ENCODE measurements at places on chromosomes 4 and X.

DNA sequence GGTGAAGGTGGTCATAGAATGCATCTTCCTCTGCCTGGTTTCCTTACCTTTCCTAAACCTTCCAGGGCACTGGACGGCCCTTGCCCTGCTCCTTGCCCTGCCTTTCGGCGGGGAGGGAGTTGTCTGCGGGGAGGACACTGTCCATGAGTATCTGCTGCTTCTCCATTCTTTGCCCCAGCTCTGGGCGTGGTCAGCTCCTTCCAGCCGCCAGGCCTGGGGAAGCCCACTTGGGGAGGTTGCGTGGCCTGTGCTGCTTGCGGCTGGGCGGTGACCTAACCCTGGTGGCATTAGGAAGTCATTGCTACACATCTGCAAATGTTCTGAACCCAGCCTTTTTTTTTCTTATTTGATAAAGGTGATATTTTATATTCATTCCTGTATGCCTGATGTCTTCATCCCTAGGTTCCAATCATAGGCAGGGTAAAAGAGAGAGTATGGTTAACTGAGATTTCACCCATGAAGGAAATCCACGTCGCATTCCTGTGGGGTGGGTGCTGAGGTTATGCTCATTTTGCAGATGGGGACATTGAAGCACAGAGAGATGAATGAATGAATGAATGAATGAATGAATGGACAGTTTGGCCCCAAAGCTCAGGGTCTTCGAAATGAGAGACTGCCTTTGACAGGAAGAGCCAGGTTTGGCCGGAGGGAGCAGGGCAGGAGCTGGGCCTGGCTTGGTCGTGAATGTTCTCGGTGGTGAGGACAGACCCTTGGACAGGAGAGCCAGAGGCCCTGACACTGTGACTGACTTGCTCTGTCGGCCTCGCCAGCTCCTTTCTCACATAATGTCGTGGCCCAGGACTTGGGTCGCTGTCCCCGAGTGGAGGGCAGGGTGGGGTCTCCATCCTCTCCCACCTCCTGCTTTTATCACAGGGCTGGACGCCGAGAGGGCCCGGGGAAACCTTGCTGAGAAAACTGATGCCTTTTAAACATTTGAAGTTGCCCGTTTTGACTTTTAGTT, 57.8 kb upstream of the GPR78 start:
- DNase-seq = no peak

DNA sequence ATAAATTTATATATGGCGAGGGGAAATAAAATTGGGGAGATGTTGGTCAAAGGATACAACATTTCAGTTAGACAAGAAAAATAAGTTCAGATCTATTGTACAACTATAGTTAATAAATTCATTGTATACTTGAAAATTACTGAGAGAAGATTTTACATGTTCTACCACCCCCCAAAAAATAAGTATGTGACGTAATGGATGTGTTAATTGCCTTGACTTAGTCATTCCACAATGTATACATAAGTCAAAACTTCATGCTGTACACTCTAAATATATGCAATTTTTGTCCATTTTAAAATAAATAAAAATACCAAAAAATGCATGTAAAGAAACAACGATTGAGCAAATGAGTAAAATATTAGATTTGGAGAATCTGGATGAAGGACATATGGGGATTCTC, 1.8 kb downstream of the USP11 start:
- DNase-seq = no peak

GRCh38 chr4:159487284-159487747, 384.4 kb downstream of the RAPGEF2 start:
- peak; percentile 23 for DNase-seq

DNA sequence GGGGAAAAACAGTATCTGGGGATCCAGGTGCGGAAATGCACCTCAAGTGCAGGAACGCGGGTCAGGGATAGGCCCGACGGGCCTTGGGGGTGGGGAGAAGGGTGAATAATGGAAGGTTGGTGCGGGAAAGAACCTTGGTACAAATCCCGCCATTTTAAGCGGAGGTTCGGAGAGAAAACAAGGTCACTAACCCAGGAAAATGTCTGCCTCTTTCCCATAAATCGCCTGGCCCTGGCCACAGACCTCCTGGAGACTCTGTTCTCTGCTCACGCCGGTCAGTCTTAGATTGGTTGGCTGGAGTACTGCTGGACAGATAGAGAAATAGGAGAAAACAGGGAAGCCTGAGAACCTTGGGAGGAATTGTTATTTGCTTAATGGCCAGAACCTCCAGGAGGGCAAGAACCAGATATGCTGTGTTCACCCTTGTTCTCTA, 897 bp upstream of the FBXL5 start:
- DNase-seq = no peak

GRCh38 chr4:151599863-151600262, 160.9 kb downstream of the GATB start:
- DNase-seq = no peak

DNA sequence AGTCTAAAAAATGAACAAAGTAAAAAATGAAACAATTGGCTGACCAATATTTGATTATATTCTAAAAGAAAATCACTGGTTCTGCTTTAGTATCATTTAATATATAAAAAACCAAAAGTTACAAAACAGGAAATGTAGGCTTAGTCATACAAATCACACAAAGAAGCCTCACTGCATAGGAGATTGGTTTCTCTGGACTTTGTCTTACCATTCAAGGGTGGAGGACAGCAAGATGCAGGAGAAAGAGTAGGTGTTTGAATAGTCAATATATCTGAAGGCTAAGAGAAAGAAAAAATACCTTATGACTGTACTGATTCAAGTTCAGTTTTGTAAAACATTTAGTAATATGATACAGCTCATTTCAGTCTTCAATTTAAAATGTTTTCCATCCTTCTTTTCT, 28.6 kb upstream of the TAF9B start:
- no peak for DNase-seq

DNA sequence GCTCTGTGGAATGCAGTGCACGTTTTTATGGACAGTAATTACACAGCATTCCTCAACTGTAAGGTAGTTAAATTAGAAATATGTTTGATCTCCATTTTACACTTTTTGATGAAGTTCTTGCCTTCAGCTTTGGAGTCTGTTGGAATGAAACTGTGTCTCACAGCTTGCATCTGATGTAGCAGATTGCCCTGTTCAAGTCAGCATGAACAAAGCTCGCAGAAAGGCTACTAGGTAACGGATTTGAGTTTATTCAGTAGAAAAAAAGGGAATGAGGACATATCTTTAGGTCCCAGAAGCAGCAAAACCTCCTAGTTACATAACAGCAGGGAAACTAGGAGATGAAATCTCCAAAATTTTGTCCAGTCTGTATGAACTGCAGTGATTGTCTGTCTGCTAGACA, 24.3 kb upstream of the CBLL2 start:
- no peak for DNase-seq

DNA sequence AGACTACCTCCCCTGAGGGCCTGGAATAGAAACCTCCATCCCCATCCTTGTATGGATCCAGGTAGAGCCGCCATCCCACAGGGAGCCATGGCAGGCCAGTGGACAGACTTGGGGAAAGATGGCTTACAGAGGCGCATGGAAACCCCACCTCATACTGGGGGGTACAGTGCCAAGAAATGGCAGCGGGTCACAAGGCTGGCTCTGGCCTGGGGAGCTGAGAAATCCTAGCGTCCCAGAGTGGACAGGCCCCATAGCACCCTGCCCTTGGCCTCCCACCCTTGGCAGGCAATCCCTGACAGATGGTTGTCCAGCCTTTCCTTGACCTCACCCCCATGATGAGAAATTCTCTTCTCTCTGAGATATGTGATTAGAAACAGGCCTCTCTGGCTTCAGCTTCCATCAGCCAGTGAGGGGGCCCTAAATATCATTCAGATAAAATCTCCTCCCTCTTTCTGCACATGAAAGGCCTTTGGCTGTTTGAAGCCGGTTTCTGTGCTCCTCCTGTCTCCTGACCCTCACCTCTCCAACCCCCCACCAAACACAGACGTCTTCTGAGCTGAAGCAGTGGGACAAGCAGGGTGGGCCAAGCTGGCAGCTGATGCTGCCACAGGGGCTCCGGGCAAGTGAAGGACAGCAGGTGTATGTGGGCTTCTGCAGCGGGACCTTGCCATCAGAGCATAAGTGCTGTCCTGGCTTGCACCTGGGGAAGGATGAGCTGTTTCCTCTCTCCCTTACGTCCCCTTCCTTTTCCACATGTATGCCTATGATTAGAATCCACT, 204.4 kb upstream of the MAMLD1 start:
- no peak for DNase-seq

DNA sequence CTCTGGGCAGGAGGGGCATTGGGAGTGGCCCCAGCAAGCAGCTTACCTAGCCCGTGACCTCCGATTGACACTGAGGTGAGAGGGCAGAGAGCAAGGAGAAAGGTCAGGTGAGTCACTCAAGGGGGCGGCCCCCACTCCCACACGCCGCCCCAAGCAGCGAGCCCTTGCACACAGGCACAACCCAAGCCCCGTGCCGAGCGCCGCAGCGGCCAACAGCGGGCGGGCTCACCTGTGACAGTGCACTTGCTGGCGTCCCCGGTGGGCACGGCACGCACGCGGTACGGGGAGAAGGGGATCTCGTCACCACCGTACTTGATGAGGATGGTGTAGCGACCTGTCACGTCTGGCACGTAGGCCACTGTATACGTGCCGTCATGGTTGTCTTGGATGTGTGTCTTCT, 17.2 kb downstream of the FLNA start:
- no peak for DNase-seq

GRCh38 chr4:110532901-110533589, 57.1 kb downstream of the ENPEP start:
- DNase-seq = no peak

- no peak for DNase-seq
Observed at GRCh38 chr4:162450531-162451035, 286.8 kb upstream of the FSTL5 start.

DNA sequence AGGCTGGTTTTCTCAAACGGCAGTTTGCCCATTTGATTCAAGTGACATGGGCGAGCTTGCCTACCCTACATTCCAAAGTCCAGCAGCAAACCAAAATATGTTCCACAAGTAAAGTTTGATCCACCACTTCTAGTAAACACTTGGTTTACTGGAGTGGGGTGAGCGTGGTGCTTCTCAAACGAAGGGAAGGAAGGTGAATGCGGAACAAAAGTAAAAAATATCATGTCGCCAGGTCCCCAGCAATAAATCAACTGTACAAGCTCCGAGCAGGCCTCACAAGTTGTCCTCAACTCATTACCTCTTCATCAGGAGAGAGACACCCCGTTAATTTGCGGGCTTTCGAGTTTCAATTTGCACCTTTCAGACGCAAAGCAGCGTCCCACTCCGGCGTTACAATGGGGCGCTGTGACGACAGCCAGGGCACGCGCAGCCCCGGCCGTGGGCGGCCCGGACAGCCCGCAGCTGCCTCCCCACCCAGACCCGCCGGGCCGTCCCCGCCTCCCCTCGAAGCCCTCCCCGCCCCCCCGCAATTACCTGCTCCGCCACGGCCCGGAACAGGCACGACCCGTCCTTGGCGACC, 1.0 kb downstream of the OTUD4 start:
- DNase-seq = peak; percentile 78

GRCh38 chr4:158181906-158182305, 9.1 kb upstream of the GASK1B start:
- DNase-seq = no peak

- DNase-seq = no peak
Observed at GRCh38 chrX:40303256-40304077, 205.7 kb upstream of the BCOR start.

DNA sequence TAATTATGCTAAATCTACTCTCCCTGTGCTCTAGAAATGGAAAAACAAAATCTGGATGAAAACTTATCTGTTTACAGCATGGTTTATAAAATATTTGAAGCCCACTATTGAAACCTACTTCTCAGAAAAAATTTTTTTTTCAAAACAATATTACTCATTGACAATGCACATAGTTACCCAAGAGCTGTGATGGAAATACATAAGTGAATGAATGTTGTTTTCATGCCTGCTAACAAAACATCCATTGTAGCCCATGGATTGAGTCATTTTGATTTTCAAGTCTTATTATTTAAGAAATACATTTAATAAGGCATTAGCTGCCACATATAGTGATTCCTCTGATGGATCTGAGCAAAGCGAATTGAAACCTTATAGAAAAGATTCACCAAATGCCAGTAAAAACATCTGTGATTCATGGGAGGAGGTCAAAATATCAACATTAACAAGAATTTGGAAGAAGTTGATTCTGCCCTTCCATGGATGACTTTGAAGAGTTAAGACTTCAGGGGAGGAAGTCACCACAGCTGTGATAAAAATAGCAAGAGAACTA, 144.7 kb upstream of the HHIP start:
- no peak for DNase-seq

- peak; percentile 56 for DNase-seq
Observed at GRCh38 chr4:7761720-7762119, 177.9 kb downstream of the AFAP1 start.

GRCh38 chr4:152398060-152398459, 137.8 kb downstream of the FBXW7 start:
- peak; percentile 3 for DNase-seq

GRCh38 chrX:13418126-13419097, 98.6 kb upstream of the ATXN3L start:
- no peak for DNase-seq

DNA sequence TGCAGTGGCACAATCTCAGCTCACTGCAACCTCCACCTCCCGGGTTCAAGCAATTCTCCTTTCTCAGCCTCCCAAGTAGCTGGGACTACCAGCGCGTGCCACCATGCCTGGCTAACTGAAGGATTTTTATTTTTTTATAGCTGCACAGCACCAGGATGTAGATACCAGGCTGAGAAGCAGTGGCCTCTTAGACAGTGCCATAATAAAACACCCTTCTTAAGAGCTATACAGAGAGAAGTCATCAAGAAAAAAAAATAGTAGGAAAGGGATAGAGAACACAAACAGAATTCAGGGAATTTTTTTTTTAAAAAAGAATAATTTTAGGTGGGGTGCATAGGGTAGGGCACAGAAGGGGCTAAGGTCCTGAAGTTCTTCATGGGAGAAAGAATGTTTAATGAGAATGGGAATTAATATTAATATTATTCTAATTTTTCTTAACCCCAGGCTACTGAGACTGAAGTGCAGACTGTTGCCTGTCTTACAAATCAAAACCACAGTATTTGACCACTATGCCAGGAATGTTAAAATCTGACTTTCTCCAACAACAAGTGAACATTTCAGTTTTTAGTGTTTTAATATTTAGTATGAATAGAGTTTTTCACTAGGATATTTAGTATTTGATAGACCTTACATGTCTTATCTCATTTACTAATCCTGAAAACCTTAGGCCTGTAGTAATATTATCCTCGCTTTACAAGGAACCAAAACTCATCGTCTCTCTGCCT, 146.7 kb downstream of the KCNIP4 start:
- DNase-seq = no peak

DNA sequence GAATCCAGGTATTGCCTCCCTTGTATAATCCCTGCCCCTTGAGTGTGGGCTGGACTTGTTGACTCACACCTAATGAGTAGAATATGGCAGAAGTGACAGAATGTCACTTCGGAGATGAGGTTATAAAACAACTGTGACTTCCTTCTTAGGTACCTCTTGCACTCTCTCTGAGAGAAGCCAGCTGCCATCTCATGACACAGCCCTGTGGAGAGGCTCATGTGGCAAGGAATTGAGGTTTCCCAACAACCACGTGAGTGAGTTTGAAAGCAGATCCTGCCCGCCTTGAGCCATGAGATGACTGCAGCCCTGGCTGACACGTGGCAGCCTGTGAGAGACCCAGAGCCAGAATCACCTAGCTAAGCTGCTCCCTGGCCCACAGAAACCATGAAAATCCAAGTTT, 13.5 kb downstream of the ASB11 start:
- DNase-seq = no peak

Measured in germinal center (tissue), 1 donor.